NCI-H2081 (cell line): ENCODE measurements at places on chromosomes 7 and 10.

- DNase-seq, result no peak
Measured at GRCh38 chr10:97321032-97321803, 2.1 kb downstream of the FRAT1 start.

DNA sequence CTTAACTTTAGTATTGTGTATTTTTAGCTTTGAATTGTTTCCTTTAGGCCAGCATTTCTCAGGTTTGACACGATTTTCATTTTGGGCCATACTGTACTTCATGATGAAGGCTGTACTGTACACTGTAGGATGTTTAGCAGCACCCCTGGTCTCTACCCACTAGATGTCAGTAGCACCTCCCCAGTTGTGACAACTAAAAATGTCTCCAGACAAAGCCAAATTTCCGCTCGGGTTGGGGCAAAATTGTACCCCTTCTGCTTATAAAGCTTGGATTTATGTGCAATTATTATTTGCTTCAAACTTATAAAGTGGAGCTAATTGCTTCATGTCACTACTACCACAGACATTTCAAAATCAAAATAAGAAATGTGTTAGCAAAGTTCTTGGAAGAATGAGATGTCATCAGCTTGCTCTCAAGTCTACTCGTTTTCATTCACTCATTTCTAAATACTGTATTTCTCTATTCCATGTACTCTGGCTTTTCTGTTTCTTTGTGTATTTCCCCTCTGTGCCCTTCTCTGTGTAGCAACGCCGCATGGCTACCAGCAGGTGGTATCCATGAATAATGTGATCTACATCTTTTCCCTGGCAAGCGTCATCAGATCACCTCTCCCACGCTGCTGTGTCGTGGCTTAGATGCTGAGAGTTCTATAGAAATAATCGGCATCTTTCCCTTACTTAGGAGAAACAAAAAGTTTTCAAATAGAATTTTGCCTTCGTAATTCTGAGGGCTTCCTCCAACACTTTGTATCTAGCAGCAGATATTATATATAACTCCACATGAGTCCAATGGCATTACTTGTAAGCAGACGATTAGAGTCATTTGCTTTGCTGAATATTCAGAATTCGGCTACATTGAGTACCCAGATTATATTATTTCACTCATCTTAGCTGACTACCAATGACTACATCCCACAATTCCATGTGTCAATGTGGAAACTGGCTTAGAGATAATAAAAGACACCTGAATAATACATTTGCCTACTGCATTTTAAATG is 47.8 kb upstream of the CALCR start:
- DNase-seq, result peak; percentile 77

- peak; percentile 61 for DNase-seq
Measured at GRCh38 chr10:74238031-74238431, 87.0 kb downstream of the ADK start.

GRCh38 chr7:34087892-34088891 is 182.9 kb downstream of the BMPER start:
- peak; percentile 10 for DNase-seq

DNA sequence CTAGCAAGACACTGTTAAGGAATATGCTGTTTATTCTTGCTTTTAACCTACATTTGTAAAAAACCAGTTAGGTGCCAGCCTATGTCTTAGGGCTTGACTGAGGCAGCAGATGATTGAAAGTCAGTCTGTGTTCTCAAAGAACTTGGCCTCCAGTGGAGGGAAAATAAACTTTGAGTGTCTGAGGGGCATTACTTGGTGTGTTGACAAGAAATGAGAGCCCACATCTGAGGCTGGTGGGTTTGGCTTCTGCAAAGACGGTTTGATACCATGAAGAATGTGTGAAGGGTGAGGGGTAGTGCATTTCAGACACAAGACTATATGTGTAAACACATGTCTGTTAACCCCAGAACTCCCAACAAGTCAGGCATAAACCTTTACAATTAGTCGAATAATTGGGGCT is 28.5 kb downstream of the CCSER2 start:
- DNase-seq, result no peak

- no peak for DNase-seq
Measured at GRCh38 chr7:70263471-70264255, 665.4 kb downstream of the AUTS2 start.

- no peak for DNase-seq
Measured at GRCh38 chr7:424961-425793, 94.5 kb downstream of the PDGFA start.

DNA sequence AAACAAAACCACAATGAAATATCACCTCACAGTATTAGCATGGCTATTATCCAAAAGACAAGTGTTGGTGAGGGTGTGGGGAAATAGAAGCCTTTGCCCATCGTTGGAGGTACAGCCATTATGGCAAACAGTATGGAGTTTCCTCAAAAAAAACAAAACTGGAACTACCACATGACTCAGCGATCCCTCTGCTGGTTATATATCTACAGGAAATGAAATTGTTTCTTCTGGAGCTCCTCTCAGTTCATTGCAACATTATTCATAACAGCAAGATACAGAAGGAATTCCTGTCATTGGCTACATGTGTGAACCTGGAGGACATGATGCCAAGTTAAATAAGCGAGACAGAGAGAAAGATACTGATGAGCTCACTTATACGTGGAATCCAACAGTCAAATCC is 2.4 kb upstream of the UBE3C start:
- DNase-seq, result no peak

DNA sequence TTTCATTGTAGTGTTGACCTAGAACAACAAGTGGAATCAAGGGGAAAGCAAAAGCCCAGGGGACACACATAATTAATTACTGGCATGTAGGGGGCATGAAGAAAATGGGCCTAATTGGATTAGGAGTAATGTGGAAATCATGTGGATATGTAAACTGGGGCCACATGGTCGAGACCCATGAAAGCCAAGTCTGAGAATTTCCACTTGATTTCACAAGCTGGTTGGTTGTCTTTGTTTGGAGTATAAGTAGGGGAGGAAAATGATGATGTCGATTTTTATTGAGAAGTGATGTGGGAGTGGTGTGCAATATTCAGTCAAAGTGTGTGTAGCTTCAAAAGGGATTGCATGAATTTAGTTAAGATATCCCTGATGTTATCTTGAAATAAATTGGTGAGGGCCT is 131.8 kb downstream of the LRRC4 start:
- no peak for DNase-seq

DNA sequence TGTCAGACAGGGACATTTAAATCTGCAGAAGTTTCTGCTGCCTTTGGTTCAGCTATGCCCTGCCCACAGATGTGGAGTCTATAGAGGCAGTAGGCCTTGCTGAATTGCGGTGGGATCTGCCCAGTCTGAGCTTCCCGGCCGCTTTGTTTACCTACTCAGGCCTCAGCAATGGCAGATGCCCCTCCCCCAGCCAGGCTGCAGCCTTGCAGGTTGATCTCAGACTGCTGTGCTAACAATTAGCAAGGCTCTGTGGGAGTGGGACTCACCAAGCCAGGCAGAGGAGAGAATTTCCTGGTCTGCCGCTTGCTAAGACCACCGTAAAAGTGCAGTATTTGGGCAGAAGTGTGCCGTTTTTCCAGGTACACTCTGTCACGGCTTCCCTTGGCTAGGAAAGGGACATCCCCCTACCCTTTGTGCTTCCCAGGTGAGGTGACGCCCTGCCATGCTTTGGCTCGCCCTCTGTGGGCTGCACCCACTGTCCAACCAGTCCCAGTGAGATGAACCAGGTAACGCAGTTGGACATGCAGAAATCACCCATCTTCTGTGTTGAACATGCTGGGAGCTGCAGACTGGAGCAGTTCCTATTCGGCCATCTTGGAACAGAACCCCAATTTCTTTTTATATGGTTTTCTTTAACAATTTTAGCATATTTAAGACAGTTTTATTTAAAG is 28.4 kb upstream of the VWDE start:
- no peak for DNase-seq

DNA sequence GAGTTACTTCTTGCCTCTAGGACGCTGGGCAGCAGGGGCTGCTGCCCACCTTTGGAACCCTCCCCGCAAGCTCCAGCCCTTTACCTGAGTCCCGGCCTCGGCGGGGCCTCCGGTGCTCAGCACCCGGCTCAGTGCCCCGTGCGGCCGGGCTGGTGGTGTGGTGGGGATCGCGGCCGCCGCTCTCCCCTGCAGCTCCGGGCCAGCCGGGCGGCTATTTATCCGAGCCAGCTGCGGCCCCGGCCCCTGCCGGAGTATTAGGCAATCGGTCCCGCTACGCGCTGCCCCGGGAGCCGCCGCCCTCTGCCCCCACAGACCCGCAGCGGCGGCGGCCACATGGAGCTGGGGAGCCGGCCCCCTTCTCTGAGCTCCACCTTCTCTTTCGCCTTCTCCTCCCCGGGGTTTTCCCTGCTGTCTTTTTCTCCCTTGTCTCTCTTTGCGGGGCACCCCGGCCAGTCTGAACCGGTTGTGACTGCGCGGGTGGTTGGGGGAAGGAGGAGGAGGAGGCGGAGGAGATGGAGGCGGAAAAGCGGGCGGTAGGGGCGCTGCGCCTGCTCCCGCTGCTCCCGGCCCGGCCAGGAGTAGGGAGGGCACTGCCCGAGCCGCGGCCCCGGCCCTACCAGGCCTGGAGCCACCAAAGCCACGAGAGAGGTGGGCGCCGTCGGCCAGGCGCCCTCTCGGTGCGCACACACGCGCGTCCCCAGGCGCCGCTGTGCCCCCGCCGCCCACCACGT is at the start of gene SLC16A9:
TSS of gene SLC16A9 (minus strand) at position 456 of the 731 bp plus-strand sequence. CDS start 25,559 bp downstream, outside the sequence.
- peak; percentile 32 for DNase-seq

DNA sequence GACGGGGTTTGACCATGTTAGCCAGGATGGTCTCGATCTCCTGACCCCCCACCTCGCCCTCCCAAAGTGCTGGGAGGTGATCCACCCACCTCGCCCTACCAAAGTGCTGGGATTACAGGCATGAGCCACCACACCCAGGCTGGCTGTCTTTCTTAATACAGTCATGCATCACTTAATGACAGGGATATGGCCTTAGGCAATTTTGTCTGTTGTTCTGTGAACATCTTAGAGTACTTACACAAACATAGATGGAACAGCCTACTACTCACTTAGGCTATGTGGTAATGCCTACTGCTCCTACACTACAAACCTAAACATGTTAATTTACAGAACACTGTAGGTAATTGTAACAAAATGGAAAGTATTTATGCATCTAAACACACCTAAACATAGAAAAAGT is 106.6 kb upstream of the KCNMA1 start:
- no peak for DNase-seq

DNA sequence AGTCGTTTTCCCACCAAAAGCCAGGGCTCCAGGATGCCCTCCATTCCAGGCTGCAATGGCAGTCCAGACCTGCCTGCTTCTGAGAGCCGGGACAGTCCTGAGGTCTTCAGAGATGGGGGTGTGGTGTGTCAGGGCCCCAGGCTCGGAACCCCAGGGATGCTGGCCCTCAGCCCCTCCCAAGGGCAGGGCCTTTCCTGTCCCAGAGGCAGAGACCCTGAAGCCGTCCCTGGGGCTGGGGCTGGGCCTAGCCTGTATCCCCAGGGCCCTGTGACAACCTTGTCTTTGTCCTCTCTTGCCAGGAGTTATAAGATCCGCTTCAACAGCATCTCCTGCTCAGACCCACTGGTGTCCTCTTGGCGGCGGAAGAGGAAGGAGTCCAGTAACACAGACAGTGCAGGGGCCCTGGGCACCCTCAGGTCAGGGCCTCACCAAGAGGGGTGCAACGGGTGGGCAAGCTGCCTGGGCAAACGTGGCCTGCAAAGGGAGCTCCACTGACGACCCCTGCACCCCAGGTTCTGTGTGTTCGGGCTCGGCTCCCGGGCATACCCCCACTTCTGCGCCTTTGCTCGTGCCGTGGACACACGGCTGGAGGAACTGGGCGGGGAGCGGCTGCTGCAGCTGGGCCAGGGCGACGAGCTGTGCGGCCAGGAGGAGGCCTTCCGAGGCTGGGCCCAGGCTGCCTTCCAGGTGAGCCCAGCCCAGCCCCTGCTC is 15.9 kb downstream of the NOS3 start:
- DNase-seq, result no peak

DNA sequence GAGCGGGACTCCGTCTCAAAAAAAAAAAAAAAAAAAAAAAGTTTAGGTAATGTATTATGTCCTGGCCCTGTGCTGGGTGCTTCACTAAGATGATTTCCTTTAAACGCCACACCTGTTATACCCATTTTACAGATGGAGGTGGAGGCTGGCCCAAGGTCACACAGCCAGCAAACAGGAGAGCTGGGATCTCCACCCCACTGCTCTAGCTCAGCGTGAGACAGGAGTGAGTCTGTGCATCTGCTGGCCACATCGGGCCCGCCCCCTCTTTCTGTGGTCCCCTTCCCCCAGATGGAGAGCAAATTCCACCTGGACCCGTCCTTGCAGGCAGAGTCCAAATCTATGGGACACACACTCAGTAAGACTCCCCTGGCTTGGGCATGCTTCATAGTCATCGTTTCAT is 51.0 kb downstream of the LHPP start:
- no peak for DNase-seq

GRCh38 chr7:105934572-105935185 is 28.4 kb upstream of the CDHR3 start:
- DNase-seq, result peak; percentile 56

DNA sequence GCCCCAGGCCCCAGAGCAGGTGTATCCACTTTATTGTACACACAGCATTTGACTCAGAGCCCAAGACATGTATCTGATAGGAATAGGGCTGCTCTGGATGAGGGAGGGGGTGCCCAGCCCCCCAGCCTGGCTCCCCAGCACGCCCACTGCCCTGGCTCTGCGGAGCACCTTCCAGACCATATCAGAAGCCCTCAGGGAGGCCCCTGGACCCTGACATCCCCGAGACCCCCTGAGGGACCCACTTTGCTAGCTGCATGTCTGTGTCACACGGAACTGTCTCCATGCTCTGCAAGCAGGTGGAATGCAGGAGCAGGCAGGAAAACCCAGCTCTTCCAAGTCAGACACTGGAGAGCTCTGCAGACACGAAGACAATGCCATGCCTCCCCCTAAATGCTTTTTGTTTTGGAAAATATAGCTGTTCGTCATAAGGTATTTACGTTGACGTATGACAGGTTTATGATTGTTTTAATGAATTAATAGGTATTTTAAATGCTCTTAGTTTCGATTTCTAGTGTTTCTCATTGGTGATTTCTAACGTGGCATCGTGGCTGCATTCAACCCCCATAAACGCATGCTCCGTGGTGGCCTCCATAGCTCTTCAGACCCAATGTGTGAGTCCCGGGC is 92.8 kb upstream of the INSIG1 start:
- DNase-seq, result no peak

DNA sequence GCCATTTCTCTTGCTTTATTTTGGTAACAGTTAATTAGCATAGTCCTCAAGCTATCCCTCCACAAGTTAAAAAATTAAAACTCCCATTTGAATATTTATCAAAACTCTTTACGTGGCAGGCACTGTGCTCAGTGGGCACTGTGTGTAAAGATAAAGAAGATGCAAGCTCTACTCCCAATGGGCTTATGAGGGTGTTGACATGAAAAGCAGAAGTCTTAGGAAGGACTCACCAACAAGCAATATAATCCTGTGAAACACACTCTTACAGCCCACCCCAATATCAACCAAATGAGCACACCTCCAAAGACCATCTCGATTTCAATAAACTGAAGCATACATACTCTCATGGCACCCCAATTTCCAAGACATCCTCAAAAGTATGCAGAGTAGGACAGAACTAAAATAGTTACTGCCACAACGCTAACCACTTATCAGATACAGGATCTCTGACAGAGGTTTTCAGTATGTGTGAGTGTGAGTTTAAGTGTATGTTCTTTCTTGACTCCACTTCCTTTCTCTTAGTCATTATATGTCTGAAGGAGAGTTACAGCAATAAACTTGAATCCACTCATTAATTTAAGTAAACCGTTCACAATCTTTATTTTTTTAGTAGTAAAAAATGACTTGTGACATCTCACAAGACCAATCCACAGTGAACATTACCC is 120.0 kb downstream of the PDE1C start:
- no peak for DNase-seq
